Astrocyte of the spinal cord (primary cell): ENCODE measurements at places on chromosomes 7 and 10.

- no peak for DNase-seq
Observed at GRCh38 chr10:78424723-78425122, 391.1 kb downstream of the RPS24 start.

GRCh38 chr7:148607151-148607661, 16.6 kb downstream of the C7orf33 start:
- DNase-seq, result no peak

DNA sequence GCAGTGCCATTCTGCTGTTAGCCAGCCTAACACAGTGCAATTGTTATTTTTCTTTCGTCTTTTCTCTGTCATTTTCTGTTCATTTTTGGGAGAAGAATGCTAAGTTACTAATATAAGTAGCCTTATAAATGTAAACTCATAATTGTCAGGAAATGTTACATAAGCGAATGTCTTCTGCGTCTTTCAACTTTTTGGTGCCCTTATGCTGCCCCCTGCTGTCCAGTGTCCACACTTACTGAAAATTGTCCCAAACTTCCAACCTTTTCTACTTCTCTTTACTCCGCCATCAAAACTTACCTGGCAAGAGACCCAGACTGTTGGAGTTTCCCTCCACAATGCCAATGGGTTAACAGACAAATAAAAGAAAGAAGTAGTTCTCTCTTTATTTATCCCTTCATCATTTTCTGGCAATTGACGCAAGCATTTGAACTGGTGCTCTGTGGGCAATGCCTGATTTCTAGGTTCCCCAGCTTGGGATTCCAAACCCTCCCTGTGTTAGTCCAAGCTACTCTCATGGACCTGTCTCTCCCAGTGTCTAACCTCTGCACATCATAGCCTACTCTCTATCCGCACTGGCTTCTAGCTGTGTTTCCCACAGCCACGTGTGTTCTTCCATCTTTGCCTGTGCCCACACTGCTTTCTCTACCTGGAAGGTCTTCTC, 21.0 kb upstream of the EPC1 start:
- peak; percentile 70 for DNase-seq

GRCh38 chr10:28676326-28676967, 874 bp upstream of the BAMBI start:
- DNase-seq, result no peak

DNA sequence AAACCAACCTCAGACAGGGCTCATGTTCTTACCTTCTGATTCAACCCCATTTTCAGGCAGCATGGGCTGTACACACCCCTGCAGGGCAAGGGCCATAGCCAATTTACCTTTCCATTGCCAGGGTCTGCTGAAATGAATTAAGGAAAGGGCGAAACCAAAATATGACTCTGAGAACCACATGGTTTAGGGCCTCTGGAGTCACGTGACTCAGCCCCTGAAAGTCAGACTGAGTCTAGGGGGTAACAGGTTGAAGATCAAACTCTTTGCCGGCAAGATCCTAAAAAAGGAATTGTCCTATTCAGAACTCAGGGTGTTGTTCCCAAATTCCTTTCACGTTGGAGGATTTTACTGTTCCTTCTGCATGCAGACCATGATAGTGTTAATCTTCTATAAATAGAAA, 118.9 kb downstream of the RAB11FIP2 start:
- DNase-seq, result no peak
